ENCODE measurements at places on chromosomes 5 and 9. TPM values are rescaled to one million over a fixed set of nuclear protein-coding genes. Genes with fewer than 3 reads are reported as not detected.

The AK8 gene
- 0.40 TPM for total RNA-seq

The CEL gene
- total RNA-seq: 0.19 TPM

The ST8SIA4 gene
- 0.26 TPM for total RNA-seq

The ZNF300 gene
- 4.9 TPM for total RNA-seq

The FBLL1 gene
- 0.56 TPM for total RNA-seq

The SLC34A1 gene
- total RNA-seq: not detected

The PHYHD1 gene
- total RNA-seq: 5.7 TPM

The GBGT1 gene
- 3.8 TPM for total RNA-seq

The C5orf34 gene
- 3.4 TPM for total RNA-seq

The SLC4A9 gene
- total RNA-seq: not detected

The FAM78A gene
- 0.44 TPM for total RNA-seq

The HAVCR2 gene
- total RNA-seq: 0.26 TPM

The PCDHGA4 gene
- 4.0 TPM for total RNA-seq

The CSF1R gene
- total RNA-seq: not detected

All from aortic smooth muscle cell (primary cell).